ENCODE measurements at places on chromosomes 4 and X.

DNA sequence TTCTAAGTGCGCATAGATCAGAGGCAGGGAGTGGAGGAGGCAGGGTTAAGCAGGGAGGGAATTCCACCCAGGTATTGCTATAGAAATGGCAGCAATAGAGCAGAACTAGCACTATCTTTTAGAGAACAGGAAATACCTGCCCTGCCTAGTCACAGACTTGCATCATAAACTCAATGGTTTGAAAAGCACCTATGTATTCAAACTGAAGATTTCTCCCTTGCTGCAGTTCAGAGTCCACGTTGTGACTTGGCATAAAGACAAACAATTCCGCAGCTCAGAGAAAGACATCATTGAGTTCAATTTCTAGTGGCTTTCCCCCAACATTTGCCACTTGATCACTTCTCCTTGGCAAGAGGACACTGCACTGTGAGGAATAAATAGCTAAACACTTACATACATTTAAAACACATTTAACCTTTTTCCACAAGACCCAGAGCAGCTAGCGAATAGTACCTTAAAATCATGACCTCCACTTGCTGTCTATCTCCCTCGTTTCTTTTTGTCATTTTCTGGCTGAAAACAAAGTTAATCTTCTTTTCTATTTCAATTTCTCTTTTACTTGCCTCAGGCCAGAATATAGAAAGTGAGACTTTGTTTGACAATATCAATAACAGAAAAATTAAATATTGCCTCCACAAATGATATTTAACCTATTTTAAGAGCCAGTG, 42.4 kb downstream of the SLC7A11 start:
- no peak for DNase-seq

GRCh38 chr4:137124278-137124932, 407.9 kb downstream of the PCDH18 start:
- peak; percentile 83 for DNase-seq

DNA sequence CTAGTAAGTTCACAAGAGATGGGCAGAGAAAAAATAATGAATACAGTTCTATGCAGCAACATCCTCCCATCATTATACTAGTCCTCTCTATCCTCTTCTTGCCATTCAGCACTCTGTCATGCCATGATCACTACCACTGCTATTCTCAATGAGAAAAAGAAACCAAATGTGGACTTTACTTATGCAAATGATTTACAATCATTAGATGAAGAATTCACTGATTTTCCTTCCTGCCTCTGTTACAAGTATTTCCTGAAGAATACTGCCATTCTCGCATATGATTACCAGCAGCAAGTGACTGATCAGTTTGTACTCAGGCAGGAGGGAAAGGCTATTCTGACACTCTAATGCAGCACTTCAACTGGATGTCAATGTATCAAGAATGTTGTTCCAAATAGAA, 50.3 kb downstream of the WDFY3 start:
- no peak for DNase-seq

DNA sequence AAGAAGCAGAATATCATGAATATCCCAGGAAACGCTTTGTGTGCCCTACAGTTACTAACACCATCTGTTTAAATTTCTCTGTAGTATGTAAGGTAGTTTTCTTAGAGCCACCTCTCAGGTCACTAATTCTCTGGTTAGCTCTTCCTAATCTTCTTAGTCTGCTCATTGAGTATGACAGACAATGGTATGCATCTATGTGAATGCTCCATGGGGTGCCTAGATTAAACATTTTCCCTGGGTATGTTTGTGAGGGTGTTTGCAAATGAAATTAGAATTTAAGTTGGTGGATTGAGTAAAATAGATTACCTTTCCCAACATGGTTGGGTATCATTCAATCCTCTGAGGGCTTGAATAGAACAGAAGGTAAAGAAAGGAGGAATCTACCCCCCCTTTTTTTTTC, 233.0 kb downstream of the PCDH18 start:
- DNase-seq, result no peak

DNA sequence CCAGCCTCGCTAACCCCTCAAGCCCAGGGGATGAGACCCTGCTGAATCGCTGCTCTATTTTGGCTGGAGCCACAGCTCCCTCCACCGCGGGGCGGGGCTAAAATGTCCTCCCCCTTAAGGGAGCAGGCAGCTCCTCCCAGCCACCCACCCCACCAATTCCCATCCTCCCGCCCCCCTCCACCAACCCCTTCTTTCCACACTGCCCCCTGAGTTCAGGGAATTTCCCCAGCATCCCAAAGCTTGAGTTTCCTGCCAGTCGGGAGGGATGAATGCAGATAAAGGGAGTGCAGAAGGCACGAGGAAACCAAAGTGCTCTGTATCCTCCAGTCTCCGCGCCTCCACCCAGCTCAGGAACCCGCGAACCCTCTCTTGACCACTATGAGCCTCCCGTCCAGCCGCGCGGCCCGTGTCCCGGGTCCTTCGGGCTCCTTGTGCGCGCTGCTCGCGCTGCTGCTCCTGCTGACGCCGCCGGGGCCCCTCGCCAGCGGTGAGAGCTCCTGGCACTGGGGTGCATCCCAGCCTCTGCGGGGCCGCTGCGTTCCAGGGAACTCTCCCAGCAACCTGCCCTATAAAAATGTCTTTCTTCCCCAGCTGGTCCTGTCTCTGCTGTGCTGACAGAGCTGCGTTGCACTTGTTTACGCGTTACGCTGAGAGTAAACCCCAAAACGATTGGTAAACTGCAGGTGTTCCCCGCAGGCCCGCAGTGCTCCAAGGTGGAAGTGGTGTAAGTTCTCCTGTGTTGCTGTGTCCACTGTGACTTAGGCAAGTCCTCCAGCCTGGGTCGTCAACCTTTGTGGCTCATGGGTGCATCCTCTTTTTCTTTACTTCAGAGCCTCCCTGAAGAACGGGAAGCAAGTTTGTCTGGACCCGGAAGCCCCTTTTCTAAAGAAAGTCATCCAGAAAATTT, at the start of gene CXCL6:
TSS of gene CXCL6 (plus strand) at position 306 of the 907 bp plus-strand sequence. CDS start at position 379, 73 bp downstream.
- no peak for DNase-seq

DNA sequence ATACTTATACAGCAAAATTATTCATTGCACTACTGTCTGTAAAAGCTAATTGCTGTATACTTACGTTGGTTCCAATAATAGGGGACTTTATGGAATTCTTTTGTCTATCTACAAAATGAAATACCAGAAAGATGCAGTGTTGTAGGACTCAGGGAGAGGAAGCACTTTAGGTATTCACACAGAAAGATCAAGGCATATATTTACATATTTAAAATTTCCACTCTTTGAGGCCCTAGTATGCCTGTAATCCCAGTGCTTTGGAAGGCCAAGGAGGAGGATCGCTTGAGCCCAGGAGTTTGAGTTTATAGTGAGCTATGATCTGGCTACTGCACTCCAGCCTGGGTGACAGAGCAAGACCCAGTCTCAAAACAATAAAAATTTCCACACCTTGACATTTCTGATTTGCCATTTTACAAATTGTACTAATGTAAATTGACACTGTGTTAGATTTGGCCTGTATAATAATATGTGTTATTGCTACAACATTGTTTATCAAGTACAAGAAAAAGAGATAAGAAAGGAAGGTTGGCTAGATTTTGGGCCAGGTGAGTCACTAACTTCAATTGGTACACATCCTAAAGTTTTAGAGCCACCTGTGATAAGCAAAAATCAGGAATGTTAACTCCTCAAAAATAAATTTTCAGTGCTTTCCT, 35.1 kb downstream of the ADGRA3 start:
- DNase-seq, result no peak

DNA sequence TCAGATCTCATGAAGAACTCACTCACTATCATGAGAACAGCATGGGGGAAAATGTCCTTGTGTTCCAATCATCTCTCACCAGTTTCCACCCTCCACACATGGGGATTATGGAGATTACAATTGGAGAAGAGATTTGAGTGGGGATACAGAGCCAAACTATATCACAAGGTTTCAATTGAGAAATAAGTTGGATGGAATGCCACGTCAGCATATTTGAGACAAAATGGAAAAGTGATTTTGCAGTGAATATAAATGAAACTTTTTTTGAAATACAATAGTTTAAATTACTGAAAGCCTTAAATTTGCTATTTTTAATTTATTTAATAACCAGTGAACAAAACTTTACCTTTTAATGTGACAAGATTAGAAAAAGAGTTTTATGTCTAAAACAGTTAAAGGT, 494.1 kb downstream of the PRR32 start:
- no peak for DNase-seq

- peak; percentile 59 for DNase-seq
Observed at GRCh38 chr4:101169044-101170014, 178.0 kb downstream of the PPP3CA start.

DNA sequence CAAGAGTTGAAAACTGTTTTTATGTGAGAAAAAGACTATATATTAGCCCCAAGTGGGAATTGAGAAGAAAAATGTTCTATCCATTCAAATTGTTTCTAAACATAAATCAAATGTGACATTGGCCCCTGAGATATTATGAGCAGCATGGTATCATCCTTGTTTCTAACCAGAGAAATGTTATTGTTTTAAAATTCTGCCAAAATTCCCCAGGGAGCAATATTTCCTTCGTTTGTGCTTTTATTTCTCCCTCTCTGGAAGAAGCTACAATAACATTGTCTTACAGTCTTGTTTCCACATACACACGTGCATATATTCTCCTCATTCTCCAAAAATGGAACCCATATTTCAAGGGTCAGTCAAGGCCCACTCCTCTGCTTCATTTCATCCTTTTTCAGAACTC, 46.7 kb downstream of the MAGEB17 start:
- peak; percentile 81 for DNase-seq

DNA sequence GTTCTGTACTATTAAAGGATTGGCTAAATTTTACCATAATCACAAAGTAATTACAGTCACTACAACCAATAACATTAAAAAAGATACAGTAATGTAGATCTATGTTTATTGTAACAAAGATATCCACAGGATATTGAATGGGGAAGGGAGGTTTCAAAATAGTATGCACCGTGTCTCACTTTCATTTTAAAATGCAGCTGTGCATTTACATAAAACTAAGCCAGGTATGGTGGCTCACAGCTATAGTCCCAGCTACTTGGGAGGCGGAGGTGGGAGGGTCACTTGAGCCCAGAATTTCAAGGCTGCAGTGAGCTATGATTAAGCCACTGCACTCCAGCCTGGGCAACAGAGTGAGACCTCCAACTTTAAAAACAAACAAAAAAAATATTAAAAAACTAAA, 8.5 kb downstream of the SRP72 start:
- DNase-seq, result no peak

DNA sequence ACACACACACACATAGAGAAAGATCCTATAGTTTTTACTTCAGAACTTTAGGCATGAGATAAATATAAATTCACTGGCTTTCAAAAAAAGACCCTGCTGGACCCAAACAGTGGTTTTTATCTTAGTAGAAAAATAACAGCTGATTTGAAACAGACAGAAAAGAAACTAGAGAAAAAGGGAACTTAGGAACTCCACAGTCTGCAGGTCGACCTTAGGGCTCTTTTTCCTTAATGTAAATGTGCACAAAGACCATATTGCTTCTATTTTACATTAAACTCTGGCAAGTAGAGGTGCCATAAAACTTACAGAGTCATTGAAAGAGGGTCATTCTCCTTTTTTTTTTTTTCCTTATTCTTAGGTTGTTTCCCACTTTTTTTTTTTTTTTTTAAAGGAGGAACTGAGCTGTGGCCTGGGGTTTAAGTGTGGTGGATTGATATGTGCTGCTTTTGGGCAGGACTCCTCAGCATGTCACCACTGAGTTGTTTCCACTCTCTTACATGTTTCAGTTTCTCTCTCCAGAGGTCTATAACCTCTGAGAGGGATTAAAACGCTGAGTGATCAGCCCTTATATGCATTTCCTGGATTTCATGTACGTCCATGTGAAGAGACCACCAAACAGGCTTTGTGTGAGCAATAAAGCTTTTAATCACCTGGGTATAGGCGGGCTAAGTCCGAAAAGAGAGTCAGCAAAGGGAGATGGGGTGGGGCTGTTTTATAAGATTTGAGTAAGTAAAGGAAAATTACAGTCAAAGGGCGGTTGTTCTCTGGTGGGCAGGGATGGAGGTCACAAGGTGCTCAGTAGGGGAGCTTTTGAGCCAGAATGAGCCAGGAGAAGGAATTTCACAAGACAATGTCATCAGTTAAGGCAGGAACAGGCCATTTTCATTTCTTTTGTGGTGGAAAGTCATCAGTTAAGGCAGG, 70.8 kb upstream of the PACRGL start:
- no peak for DNase-seq

DNA sequence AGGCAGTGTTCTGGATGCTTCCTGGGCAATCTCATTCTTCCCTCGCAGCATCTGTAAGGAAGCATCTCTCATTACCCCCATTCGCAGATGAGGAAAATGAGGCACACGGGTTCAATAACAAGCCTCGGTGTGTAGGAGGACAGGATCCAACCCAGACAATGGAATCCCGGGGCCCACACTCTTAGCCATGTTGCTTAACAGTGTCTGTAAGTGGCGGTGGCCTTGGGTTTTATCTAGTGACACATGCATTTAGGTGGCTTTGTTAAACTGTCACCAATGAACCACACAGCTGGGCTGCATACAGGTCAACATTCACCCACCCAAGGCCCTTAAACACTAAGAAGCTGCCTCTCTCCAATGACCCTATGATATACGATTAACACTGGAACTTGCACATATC, 22.6 kb downstream of the RELL1 start:
- no peak for DNase-seq

DNA sequence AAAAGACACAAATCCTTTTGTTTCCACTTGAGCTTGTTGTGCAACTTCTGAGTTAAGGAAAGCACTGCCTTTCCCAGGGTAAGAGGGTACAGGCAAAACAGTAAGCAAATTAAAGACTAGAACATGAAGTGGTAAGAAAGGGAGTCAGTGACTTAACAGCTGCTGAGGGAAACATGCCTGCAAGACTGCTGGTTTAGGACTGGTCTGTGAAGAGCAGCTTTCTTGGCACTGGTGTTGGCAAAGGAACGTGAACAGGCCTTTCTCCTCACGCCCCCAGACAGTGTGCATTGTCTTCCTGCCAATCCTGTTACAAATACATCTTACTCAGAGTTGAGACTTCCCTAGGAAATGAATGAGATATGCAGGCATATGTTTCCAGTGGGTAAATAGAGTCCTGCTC, 2.6 kb downstream of the LHFPL1 start:
- no peak for DNase-seq

GRCh38 chr4:47002580-47002979, 9.2 kb upstream of the GABRA4 start:
- DNase-seq, result peak; percentile 9

GRCh38 chr4:75549019-75549418, 6.8 kb upstream of the ODAPH start:
- DNase-seq, result no peak

- peak; percentile 82 for DNase-seq
Observed at GRCh38 chr4:22483551-22483981, 32.3 kb downstream of the ADGRA3 start.

DNA sequence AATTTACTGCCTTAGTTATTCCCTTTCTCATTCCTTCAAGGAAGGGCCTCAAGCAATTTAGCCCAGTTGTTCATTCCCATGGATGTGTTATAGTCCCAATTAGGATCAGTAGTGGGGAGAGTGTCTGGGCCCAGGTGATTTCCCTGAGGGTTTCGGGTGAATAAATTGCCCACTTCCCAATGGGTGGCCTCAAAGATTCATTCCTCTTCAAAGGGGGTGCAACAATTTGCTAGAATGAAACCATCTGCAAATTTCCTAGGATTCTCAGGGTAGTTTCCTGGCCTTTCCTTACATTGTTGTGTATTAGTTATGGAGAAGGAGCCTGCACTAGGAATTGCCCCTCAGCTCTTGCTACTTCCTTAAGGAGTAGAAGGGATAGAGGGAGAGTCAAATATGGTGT, 6.3 kb upstream of the AREG start:
- no peak for DNase-seq

Data from fibroblast of skin of scalp (primary cell).